ENCODE measurements at places on chromosomes 12 and 14.

DNA sequence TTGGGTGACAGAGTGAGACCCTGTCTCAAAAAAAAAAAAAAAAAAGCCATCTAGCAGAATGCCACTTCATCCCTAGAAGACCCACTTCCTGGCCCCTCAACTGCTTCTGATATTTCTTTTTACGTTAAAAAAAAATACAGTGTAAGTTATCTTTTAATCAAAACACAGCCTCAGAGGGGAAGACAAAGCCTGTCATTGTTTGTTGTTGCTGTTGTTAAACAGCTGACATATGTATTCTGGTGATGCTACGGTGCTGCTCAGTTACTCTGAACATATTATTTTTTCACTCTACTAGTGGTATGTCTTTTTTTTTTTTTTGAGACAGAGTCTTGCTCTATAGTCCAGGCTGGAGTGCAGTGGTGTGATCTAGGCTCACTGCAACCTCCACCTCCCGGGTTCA, 75.4 kb downstream of the PAPLN start:
- no peak for DNase-seq

DNA sequence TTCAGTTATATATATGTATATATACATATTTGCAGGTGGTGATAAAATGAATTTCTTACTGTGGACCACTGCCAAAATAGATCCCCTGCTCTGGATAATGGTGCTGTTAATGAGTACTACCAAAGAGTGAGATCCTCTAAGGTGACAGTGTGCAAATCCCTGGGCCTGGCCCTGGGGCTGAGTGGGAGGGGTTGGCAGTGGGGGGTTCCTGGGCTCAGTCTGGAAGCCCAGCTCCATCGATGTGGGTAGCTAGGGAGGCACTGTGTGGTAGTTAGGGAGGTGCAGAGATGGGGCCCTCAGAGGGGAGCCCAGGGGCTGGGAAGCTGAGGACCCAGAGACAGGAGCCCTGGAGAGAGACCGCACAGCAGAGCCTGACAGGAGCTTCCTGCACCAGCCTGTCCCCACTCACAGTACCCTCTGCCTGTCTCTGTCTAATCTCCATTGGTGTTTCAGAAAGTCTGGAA, 9.1 kb downstream of the KRT8 start:
- DNase-seq = peak; percentile 90

DNA sequence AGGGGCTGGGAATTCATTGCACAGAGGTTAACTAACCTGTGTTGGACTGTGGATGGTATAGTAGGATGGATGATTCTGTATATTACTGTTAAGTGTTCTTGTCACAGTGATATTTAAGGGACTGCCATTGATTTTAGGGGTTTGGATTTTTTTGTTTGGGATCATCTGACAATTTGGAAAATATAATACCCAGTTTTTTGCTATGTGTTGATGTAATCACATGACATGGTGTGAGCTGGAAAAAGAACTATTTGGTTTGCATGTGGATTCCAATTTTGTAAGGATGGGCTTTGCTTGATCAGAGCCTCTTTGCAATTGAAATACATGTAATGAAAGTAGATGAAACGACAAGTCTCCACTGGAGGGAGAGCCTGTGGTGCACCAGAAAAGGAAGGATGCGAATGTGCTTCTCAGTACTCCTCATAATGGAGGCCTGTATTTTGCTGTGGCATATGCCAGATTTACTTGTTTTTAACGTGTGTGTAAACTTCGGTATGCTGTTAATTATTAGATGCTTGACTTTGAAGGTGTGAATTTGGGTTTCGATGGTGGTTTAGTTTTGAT, 2.7 kb downstream of the DYRK2 start:
- DNase-seq = peak; percentile 43

GRCh38 chr12:97487470-97487869, 24.9 kb downstream of the RMST start:
- DNase-seq = no peak

GRCh38 chr12:114580306-114580705, 103.7 kb downstream of the TBX3 start:
- DNase-seq = peak; percentile 84

DNA sequence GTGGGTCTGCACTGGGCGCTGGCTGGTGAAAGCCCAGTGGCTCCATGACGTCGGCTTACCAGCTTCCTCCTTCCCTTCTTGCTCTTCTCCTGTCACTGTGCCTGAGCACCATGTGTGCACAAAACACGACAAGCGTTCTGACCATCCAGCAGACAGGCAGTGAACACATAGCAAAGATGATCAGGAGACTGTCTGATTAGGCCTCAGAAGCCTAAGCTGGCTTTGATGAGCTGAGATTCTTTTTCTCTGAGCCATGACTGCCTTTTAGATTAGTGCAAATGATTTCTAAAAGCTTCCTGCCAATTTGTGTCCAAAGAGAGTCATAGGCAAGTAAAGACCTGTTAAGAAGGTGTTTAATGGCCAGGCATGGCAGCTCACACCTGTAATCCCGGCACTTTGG, 83.1 kb downstream of the AACS start:
- DNase-seq = no peak

DNA sequence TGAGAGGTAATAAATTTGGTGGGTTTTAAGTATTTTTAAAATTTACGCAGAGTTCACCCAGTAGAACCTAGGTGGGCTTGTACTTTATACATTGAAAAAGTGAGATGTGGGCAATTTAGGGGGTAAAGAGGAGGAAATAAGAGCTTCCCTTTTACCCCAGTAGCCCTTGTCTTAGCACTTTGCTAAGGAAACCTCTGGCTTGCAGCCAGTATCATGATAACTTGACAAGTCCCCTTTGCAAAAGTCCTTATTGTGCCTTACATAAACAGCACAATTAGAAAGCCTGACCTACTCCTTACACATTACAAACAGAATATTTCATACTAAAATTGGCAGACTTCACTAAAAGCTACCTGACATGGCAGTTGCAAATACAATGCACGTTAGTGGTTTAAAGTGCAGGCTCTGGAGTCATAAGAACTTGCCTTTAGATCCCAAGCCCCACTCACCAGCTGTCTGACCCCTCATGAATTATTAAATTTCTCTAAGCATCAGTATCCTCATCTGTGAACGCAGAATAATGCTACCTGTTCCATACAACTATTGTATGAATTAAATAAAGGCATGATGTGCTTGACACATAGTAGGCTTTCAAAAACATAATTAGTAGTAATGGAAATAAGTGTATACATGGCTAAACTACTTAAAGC, 53.2 kb upstream of the NELL2 start:
- no peak for DNase-seq

GRCh38 chr12:91105807-91106206, 5.5 kb downstream of the LUM start:
- DNase-seq = no peak

- no peak for DNase-seq
These were observed 22.2 kb downstream of the RTRAF start for GRCh38 chr14:52011523-52011922.

GRCh38 chr12:121514184-121514742, 66.6 kb downstream of the KDM2B start:
- DNase-seq = no peak

- DNase-seq = no peak
These were observed 986.4 kb downstream of the AACS start for GRCh38 chr12:126051611-126052107.

- DNase-seq = peak; percentile 37
These were observed 768 bp downstream of the CEP170B start for GRCh38 chr14:104865631-104866441.

- no peak for DNase-seq
These were observed 1003.8 kb downstream of the TMTC2 start for GRCh38 chr12:83690465-83690864.

DNA sequence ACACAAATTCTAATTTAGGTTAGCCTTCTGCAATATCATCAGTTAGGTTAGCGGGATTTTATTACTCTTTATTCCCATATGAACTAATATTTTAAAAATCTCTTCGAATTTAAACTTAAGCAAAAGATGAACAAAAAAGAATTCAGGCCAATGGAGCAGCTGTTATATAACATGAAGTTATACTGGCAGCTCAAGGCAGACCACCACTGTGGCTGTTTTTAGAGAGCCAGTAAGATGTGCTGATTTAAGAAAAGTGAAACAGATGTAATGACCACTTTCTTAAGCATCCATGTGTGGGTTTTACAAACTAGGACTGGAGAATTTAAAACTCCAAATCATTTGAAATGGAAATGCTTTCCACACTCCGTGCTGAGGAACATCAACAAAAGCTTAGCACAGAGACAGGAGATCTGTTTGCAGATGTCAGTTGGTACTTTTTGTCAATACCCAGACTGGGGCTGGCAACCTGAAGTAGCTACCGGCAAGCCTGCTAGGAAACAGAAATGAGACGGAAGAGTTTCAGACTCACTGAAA, 164.9 kb downstream of the TTC7B start:
- DNase-seq = no peak

DNA sequence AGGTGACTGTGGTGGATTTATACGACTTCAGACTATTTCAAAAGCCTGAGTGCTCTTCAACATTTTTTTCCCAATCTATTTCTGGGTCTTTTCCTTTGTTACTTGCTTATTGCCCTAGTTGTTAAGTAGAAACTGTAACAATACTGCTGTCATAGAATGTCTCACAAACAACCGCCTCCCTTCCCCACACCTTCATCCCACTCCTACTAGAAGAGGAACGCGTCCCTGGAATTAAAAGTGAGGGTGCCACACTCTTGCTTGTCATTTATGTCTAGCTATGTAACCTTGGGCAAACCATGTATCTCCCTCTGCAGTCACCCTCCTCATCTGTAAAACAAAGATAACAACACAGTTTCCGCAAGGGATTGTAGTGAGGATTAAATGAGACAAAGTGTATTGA, 8.6 kb downstream of the BRAP start:
- DNase-seq = no peak

GRCh38 chr14:71115821-71116567, 208.7 kb downstream of the PCNX1 start:
- DNase-seq = no peak

GRCh38 chr12:31035226-31035625, 38.4 kb upstream of the DDX11 start:
- no peak for DNase-seq

All from NCI-H510A treated with DMSO at 0.1 percent for 48 hours (cell line).